Activated CD4-positive, alpha-beta T cell treated with anti-CD3 and anti-CD28 coated beads for 48 hours (primary cell): ENCODE measurements at places on chromosomes 3 and 15.
A peak's percentile ranks its signal among the peaks of the same experiment; 100 is the strongest.

GRCh38 chr3:152656214-152656971 lies 178.5 kb upstream of the P2RY1 start:
- DNase-seq = no peak

DNA sequence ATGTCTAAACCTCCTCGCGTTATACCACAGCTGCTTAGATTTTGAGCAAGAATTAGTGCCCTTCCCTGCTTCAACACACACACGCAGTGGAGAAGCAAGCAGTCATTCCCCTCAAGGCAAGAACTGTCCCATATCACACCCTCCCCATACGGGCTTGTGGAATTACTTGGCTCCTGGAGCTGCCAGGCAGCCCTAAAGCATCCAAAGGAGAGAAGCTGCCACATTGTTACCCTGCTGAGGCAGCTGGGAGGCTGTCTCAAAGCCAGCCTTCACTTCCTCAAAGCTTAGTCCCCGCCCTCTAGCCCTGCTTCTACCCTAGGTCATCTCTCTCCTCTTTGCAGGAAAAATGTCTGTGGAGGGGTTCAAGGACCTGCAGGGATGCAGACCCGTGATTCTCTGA lies 153.4 kb downstream of the RORA start:
- no peak for DNase-seq

DNA sequence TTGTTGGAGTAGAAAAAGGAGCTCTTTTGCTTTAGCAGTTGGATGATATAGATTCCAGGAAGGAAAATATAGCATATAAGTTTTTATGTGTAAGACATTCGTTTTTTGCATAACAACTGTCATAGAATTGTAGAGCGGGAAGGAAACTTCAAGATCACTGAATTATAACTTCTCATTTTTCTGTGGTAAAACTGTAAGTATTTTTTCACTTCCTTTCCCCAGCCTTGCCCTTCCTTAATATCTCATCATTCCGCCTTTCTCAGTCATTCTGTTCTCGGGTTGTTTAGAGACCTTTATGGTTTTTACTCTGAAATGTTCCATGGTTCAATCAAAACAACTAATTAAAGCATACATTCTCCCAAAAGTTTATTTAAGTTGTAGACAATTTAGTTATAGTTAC lies 1.1 kb downstream of the EAF2 start:
- DNase-seq = no peak

DNA sequence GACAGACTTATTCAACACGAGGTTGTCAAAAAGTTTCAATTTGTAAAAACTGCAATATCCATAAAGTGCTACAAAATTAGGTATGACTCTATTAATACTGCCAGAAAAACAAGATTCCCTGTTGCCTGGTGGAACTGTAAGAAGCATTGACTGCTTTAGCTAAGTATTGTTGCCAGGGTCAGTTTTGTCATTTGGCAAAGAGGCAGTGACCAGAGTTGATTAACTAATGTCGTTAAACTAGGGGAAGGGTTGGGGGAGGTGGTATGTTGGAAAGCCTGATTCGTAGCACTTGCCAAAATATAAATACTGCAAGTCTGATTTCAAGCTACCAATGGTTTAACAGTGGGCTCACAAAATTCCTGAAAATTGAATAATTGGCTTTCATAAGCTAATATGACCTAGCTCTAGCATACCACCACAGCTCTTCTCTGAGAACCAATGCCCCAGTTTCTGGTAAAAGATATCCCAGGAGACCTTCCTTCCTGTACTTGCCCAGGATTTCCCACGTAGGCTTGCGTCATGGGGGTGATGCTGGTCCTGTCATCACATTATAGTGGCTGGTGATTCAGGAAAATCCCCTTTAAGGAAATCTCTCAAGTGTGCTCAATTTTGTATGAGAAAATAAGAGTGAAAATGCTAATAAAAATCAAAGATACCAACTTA lies 266.4 kb upstream of the TBC1D5 start:
- no peak for DNase-seq

DNA sequence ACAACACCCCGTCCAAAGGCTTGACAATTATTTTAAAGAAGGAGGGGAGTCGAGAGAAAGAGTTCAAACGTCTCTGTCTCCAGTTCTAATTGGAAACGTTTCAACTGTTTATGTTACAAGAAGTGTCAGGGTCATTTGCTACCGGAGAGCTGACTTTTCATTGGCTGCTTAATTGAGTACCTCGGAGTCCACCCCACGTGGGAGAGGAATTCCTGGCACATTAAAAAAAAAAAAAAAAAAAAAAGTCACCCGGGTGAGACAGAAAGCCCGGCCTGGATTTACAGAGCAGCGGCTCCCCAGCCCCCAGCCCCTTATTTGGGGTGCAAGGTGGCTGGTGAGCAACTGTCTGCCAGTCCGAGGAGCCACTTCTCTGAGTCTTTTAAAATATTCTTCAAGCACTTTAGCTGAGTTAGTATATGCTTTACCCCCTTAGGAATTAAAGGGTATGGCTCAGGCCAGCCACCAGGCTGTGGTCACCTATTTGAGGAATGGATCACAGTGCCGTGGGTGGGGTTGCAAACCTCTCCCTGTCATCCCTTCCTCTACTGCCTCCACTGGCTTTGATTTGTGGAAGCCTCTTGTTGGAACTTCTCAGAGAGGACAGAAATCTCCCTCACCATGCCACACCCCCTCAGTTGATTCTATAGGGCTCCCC lies 3.9 kb upstream of the TLE3 start:
- no peak for DNase-seq

- no peak for DNase-seq
Measured at GRCh38 chr3:1726741-1727140, 371.9 kb upstream of the CNTN4 start.

GRCh38 chr3:27184261-27184660 lies 184.9 kb downstream of the NEK10 start:
- no peak for DNase-seq

DNA sequence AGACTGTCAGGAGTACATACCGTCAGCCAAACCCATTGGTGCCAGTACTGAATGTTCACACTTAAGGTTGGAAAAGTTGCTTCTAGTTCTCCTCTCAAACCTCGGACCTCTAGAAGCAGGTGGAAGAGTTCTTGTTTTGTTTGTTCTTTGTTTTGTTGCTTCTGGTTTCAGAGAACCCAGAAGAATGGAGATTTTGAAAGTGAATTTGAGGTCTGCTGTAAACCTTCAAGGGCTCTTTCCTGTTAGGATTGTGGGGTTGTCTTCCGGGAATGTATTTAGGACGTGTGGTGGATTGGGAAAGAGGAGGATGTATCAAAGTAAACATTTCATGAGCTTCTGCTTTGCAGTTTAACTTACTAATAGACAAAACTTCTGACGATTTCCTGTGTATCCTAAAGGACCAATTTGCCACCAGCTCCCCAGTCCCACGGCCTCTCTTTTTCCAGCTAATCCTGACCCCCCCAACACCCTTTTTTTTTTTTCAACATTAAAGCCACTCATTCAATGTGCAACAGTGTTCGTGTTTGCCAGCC lies 50.3 kb downstream of the FILIP1L start:
- DNase-seq = no peak

GRCh38 chr3:30623351-30623750 lies 16.9 kb downstream of the TGFBR2 start:
- no peak for DNase-seq

- peak; percentile 86 for DNase-seq
Measured at GRCh38 chr3:124761250-124761796, 31.1 kb downstream of the UMPS start.

DNA sequence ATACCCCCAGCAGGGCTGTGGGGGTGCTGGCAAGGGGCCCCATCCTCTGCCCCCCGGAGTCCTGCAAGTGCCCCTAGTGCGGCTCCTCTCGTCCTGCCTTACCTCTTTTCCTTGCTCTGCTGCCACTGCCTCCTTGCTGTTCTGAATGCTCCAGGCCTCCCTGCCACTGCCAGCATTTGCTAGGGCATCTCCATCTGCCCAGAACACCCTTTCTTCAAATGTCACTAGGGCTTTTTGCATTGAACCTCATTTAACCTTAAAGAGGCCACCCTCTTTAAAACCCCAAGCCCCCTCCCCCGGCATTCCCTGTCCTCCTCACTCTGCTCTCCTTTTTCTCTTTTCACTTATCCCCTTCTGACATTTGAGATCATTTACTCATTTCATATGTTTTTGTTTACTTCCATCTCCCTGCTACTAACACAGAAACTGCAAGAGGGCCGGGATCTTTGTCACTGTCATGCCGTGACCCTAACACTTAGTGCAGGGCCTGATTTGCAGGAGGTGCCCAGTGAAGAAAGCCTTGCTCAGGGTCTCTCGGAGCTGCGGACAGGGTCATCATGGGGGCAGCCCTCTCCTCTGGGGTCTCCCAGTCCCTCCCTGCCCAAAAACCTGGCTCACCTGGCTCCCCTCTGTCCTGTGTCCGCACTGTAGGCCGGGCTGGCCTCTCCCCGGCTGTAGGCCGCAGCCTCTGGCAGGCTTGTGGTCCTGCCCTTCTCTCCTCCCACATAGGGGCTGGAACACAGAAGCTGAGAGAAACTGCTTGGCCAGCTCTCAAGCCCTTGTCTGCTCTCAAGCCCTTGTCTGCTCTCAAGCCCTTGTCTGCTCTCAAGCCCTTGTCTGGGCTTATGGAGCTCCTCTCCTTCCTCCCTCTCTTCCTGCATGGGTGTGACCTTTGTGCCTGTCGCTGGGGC lies at the start of gene ACOX2:
Gene ACOX2, minus strand, starts transcription at position 690 of the 911 bp plus-strand sequence. CDS start 2,084 bp downstream, outside the sequence.
- DNase-seq = no peak

GRCh38 chr15:30962659-30963058 lies 28.8 kb downstream of the MTMR10 start:
- DNase-seq = no peak

DNA sequence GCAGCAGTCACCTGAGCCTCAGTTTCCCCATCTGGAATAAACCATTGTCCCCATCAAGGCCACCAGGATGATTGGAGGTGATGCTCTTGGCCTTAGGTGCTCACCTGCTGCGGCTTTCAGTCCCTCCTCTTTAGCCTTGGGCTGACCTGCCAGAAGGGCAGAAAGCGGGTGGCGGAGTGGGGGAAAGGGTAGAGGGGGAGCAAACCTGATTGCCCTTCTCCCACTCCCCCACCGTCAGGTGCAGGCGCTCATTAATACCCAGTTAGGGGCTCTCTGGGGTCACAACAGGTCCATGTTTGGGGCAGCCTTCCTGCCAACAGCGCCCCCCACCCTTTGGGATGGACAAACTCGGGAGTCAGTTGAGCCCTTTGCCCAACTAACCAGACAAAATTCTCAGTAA lies 50.5 kb downstream of the GRIP2 start:
- DNase-seq = no peak

DNA sequence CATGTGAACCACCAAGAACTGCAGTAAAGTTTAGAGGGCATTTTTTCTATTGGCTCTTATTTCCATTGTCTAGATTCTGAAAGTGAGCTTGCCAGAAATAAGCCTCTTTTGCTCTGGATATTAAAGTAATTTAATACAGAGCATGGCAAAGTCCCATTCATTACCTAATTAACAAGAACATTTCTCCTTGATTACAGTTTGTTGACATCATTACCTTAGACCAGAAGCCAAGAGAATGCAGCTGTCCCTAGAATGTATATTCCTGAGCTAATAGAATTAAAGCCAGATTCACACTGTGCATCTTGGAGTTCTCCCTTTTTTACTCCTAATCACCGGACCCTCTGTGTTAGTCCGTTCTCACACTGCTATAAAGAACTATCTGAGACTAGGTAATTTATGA lies 46.4 kb upstream of the TM4SF4 start:
- no peak for DNase-seq

DNA sequence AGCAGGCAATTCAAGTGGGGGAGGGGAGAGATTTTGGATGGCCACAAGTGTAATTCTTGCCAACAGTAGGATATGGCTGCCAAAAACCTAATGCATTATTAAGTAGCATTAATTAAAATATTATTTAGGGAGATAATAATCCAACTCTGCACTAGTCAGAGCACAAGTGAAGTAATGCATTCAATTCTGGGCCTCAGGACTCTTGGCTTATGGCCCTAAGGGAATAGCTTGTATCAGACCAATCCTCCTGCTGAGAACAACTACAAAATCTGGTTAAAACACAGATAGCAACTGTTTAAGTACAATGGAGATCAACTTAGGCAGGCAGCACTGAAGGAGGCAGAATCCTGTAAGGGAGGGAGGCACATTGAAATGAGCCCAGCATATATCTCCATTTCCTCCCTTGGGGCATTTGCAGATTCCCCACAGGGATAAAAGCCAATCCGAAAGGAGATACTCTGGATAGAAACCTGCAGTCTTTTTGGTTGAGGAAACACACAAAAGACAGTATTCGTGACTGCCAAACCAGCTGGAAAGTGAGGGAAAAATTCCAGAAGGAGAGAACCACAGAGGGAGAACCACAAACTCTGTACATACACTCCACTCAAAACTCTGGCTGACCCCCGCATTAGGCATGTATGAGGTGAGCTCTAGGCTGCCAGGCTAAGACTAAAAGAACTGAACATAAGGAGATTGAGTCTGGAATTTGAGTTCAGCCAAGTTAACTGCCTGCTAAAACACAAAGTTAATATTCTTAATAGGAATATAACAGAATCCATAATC lies 57.4 kb downstream of the ETFA start:
- no peak for DNase-seq

GRCh38 chr3:129235344-129235917 lies 14.0 kb upstream of the COPG1 start:
- DNase-seq = no peak

DNA sequence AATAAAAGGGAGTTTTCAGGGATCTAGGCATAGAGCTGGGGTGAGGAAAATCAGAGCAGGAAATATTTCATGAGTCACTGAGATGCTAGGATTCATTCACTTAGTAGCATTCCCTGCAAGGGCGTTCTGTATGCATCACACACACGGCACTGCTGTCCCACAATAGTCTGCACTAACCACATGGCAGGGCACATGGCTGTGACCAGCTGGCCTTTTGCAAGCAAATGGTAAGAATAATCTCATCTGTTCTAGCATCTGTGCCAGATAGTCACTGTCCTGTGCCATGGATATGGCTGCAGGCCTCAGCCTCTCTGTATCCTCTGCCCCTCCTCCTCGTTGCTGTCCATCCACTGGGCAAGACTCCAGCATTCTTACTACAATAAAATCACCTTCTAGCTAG lies 37.8 kb downstream of the BOC start:
- no peak for DNase-seq

- no peak for DNase-seq
Measured at GRCh38 chr3:170565495-170565894, 20.4 kb downstream of the SLC7A14 start.

GRCh38 chr15:92915766-92916435 lies 15.8 kb downstream of the CHD2 start:
- no peak for DNase-seq
